ENCODE measurements at places on chromosomes 5 and 9.

DNA sequence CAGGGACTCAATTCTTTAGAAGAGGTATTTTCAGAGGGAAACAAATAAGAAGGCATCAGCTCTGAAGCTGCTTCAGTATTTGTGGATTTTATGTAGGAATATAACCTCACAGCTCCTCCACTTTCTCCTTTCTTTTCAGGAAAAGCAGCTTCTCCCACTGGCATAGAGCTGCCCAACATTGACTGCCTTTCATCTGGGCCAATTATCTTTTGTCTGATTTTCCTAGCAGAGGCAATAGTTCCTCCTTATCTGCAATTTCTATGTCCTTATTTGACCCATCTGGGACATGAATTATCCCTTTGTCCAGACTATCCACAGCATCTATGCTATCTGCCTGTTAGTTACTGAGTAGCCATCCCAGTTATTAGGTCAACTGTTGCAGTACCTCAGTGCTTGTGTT lies 1671.2 kb upstream of the ACO1 start:
- no peak for DNase-seq

GRCh38 chr5:125659316-125660023 lies 763.7 kb upstream of the GRAMD2B start:
- DNase-seq: no peak

- DNase-seq: no peak
Measured at GRCh38 chr5:148408092-148408491, 24.3 kb downstream of the FBXO38 start.

DNA sequence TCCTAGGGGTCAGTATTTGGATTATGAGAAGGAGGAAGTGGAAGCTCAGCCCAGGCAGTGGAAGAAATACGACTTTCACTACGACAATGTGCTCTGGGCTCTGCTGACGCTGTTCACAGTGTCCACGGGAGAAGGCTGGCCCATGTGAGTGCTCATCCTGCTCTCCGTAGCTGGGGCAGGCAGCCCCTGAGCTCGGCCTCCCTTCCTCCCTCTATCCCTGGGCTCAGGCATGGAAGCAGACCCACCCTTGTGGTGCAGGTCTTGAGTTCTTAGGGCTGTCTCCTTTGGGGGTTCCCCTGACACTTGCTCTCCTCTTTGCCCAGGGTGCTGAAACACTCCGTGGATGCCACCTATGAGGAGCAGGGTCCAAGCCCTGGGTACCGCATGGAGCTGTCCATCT lies 180.1 kb downstream of the CACNA1B start:
- no peak for DNase-seq

DNA sequence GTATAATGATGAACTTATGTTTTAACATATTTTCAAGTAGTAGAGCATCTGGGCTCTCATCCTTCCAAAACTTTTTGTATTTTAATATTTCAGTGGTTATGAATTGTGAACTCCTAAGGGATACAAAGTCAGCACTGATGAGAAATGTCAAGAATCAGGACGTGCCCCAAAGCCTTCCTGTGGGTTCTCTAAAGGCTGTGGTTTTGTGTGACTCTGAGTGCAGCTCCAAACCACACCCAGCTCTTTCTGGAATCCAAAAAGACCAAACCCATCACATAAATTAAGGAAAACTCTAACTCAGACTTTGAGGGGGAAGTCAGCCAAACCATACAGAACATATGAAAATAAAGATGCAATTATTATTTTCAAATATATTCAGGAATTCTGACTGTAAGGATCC lies 40.8 kb upstream of the SMU1 start:
- DNase-seq: no peak
